ENCODE measurements at places on chromosomes 11 and 22. TPM values are rescaled to one million over a fixed set of nuclear protein-coding genes. Genes with fewer than 3 reads are reported as not detected.
A peak's percentile ranks its signal among the peaks of the same experiment; 100 is the strongest.

Gene OVOL1
- 23.3 TPM for total RNA-seq

Gene HTR3A
- total RNA-seq, result 0.99 TPM

DNA sequence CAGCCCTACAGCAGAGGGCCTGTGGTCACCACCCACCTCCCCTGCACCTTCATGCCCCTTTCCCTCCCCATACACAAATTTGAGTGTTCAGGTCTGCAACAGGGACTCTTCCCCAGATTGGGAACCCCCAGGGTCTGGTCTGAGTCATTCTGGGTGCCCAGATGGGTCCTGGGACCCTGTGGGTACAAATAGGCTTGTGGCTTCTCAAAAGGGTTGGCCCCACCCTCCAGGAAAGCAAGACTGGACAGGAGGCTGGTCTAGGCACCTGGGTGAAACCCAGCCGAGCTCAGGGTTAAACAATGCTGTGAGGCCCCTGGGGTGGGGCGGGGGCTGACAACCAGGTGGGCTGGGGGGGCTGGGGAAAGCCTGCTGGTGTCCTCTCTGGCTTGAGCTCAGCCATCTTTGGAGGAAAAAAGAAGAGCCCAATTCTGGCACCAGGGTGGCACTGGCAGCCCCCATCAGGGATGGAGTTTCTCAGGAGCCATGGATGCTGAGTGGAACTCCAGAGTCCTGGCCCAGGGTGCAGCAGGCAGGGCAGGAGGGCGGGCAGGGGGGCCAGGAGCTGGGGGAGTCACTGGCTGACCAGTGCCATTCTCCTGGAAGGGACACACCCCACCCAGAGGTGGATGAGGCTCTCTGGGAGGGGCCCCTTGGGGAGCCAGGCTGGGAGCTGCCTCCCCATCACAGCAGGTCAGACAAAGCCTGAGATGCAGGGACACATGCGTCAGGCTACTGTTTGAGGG is 1.1 kb downstream of the SEPTIN5 start:
- DNase-seq, result no peak

DNA sequence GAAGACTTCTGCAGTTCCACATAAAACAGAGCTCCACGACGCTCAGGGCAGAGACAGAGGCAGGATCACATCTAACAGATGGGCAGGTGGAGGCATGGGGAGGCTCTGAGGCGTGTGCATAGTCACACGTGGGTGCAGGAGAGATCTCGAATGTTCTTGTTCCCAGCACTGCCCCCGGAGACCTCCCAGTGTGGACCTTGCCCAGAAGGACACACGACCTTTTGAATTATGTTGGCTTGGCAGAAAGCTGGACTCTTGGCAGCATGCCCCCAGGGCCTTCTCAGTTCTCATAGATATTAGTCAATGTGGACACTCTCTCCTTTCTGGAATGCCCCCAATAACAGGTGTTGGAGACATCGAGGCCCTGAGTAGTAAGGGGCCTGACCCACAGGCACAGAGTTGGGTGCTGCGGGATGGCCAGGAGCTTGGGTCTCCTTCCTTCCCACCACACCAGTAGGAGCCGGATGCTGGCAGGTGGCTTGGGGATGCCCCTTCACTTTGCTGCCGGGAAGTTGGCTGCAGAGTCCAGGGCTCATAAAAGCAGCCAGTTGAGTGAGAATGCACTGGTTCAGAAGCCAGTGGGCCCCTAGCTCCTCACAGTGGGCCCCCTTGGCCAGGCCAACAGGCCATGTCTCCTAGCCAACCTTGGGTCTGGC is 12.1 kb downstream of the MYEOV start:
- DNase-seq, result no peak

GRCh38 chr11:2790568-2790921 is 90.8 kb upstream of the KCNQ1OT1 start:
- no peak for DNase-seq

DNA sequence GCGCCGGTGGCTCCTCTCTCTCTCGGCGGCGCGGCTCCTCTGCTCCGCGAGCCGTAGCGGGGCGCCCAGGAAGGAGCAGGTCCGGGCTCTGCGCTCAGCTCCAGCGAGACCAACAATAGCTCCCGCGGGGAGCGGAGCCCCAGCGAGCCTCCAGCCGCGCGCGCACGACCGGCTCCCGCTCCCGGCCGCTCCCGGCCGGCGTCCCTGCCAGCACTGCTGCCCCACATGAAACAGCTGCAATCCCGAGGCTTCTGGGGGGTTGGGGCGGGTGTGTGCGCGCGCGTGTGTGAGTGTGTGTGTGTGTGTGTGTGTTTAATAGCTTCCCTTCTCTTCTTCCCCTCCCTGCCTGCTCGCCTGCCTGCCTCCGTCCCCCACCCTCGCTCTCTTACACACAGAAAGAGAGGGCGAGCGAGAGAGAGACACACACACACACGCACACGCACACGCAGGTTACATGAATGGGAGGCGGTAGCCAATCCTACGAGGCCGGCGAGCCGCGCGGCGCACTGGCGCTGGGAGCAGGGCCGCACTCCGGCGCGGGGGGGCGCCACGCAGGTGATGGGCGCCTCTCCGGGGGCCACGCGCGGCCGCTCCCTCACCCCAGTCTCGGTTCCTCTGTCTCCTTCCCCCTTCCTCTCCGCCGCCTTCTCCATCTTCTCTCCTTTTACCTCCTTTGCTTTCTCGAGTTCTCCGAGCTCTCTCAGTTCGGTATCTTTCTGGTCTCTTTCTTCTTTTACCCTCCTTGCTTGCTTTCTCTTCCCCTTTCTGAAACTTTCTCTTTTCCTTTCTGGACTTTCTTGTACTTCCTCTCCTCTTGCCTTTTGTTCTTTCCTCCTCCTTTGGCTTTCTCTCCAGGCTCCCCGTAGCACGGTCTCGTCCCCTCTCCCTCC is at the start of gene TENM4:
TSS of gene TENM4 (minus strand) at position 460 of the 890 bp plus-strand sequence. CDS start 371,086 bp downstream, outside the sequence.
- peak; percentile 31 for DNase-seq

- DNase-seq, result no peak
Measured at GRCh38 chr11:17233101-17233500, 25.3 kb upstream of the PIK3C2A start.
